ENCODE measurements at places on chromosomes 7 and 10.

DNA sequence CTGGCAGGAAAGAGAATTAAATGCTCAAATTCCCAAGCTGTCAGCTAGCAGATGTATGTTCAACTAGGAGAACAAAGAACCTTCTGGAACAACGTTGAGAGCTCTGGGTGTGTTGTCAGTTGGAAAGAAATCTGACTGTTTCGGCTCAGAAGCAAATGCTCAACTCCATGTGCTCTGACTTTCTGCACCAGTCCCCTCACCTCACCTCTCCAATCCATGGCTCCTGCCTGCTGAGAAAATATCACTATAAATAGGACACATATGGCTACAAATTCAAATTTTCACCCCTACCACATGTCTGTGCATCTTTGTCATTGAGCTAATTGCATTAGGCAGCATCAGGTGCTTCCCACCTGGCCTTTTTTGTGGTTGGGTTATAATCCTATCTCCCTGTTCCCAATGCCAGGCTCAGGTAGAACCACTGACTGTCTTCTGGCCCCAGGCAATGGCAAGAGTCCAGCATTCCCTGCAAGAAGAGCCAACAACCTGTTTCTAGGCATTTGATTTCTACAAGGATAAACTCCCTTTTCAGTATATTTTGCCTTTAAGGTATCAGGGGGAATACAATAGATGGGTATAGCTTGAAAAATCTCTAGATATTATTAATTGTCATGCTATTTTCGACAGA lies 142.6 kb upstream of the LSM8 start:
- DNase-seq: no peak

DNA sequence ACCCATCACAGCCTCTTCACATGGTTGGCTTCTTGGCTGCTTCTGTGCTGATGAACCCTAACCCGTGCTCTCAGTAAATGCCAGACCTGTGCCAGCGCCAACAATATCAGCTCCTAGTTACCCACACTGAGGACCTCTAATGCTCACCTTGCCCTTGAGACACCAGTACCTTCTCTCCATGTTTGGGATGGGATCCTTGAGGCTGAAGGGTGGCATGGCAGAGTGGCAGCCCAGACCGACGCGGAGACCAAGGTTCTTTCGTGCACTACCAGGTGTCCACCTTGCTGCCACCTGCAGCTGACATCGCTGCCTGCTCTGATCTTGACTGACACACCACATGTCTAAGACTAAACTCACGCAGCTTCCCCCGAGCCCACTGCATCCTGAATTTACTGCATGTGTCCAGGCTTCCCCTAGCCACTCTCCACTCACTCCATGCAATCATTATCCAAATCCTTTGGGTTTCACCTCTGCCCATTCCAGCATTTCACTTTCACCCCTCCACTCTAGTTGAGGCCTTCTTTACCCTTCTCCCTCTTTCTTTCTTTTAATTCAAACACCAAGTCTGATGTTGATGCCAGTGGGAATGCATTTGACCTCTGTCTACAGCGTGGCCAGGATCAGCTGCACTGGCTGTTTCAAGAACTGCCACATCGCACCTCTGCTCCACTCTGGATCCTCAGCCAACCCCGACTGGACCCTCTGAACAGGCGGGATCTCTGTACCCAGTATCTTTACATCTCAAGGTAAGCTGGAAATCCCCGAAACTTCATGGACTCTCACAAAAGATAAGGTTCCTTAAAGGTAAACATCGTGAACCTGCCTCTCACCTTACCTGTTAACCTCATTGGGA lies 294.9 kb downstream of the GLRX3 start:
- no peak for DNase-seq

GRCh38 chr7:98567991-98568390 lies 49.1 kb upstream of the NPTX2 start:
- no peak for DNase-seq

DNA sequence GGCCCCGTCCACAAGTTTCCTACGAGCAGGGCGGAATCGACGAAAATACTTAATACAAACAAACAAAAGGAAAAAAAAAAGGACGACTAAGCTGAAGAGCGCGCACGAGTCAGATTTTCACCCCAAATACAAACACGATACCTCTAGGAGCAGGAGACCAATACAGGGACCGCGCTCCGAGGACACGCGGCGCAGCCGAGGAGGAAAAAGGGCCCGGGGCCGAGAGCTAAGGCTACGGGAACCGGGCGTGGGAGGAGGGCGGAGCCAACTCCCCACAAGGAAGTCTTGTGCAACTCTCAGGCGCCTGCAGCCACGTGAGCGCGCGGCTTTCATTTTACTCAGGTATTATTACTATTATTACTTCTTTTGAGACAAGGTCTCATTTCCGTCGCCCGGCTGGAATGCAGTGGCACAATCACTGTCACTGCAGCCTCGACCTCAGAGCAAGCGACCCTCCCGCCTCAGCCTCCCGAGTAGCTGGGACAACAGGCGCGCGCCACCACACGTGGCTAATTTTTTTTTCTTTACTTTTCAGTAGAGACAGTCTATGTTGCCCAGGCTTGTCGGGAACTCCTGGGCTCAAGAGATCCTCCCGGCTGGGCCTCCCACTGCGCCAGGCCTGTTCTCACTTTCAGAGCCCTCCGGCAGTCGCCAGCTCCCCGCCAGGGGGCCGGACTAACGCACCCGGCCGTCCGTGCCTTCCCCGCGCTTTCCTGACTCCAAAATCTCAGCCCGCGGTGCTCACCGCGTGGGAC lies 1.2 kb downstream of the HNRNPF start:
- peak; percentile 80 for DNase-seq

- no peak for DNase-seq
Measured at GRCh38 chr10:116296291-116296721, 23.3 kb upstream of the GFRA1 start.

DNA sequence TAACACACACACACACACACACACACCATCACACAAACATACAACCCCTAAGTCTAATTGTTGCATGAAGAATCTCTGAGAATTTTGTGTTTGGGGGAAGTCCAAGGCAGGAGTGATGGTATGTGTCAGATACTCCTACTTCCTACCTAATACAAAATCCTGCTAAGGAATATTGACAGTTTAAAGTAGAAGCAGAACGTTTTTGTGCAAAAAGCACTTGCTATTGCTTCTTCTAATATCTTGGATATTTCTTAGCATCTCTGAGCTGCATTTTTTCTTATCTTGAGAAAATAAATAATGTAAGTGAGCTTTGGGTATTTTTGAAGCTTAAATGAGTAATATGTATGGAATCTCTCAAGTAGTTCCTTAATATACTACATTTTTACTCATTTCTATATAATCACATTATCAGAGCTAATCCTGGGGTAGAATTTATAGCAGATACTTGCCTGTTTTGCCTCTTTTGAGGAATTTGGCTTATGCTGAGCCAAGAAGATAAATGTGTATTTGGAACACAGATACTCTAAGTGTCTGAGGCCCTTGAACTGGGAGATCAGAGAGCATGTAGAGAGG lies 212.3 kb downstream of the DKK1 start:
- no peak for DNase-seq

DNA sequence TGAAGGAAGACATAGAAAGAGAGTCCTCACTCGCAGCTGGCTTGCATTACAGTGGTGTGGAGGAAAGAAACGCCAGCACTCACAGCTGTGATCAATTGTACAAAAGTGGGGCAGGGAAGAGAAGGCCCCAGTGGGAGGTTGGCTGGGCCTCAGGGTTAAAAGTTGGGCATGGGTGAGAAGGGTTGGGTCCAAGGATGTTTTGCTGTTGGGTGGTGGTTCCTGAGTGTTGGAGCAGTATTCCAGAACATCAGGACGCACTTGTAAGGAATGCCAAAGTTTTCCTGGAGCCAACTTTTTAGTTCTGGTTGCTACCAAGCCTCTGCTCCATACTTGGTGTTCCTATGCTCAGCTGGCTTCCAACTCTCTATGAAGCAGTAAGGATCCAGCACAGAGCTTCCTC lies 55.4 kb upstream of the MKRN1 start:
- DNase-seq: no peak

- DNase-seq: no peak
Measured at GRCh38 chr7:105187302-105188169, 173.5 kb downstream of the KMT2E start.

DNA sequence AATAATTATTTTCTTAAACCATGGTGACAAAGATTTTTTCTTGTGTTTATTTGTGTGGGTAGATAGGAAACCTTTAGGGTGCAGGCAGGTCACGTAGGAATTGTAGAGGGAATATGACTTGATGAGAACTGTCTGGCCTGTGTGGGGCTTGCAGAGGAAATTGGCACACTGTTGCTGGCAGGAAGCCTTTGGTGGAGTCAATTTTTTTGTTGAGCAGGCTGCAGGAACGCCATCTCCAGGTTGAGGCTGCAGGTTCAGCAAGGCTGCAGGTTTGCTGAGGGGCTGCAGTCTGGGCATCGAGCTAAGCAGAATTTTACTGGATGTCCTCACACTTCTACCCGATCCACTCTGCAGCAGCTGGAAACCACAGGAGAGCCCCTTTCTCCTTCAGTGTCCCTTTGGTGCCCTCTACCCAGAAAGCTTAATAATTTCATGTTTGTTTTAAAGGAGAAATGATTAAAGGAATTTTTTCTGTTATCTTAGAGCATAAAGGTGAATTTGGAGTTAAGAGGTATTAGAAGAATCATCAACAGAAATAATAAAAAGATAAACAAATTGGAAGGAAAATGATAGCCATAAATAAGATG lies 37.0 kb downstream of the TBC1D12 start:
- DNase-seq: no peak
